ENCODE measurements at places on chromosomes 2 and 18.
A peak's percentile ranks its signal among the peaks of the same experiment; 100 is the strongest.

DNA sequence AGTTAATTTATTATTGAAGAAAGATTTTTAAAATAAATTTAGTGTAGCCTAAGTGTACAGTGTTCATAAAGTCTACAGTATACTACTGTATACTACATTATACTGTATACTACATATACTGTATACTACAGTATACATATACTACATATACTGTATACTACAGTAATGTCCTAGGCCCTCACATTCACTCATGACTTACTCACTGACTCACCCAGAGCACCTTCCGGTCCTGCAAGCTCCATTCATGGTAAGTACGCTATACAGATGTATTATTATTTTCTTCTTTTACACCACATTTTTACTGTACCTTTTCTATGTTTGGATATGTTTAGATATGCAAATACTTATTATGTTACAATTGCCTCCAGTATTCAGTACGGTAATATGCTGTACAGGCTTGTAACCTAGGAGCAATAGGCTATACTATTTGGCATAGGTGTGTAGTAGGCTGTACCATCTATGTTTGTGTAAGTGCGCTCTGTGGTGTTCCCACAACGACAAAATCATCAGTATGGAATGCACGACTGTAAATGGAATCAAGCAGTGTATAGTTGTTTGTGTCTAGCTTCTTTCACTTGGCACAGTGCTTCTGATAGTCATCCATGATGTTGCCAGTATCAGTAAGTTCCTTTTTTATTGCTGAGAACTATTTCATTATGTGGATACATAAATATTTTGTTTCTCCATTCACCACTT is 245.7 kb downstream of the MTX2 start:
- no peak for DNase-seq

DNA sequence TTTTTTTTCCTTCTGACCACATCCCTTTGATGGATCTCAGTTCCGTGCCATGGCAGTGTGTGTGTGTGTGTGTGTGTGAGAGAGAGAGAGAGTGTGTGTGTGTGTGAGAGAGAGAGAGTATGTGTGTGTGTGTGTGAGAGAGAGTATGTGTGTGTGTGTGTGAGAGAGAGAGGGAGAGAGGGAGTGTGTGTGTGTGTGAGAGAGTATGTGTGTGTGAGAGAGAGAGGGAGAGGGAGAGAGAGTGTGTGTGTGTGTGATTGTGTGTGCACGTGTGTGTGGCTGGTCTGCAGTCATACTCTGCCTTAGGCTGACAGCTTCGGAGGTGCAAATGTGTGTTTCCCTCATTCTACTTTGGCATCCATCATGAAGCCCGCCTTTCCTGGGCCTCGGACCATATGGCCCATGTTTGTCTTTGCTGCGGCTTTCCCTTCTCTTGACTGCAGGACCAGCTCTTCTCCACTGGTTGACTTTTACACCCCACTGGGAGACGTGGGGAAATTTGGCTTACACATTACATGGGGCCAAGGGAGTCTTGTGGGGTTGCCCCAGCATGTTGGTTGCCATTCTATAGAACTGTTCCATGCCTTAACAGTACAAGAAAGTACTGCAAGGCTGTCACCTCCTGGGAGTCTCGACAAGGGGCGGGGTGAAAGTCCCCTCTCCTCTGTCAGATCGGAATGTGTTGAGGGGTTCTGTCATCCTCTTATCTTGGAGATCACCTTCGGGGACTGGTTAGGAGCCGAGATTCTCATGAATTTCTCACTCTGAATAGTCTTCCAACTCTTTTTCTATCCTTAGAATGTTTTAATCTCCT is 21.6 kb downstream of the TSN start:
- no peak for DNase-seq

- no peak for DNase-seq
Measured at GRCh38 chr2:367246-367645, 79.4 kb upstream of the ALKAL2 start.

DNA sequence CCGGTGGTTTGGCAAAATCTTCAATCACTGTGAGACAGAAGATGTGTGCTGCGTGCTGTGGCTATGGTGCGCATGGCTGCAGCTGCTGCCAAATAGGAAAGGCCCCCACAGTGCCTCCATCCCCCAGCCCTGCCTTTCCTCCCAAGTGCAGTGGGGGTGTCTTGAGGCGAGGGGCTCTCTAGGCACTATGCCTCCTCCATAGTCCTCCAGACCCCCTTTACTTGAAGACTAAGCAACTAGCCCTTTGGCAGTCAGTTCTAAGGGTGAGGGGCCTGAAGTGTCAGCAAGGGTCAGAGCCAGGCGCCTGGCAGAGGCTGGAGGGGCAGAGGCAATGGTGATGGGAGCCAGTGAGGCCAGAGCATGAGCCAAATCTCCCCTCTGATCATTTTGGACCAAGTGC is 13.6 kb upstream of the TMEM185B start:
- DNase-seq = no peak

GRCh38 chr2:20590704-20591515 is 60.0 kb downstream of the HS1BP3 start:
- DNase-seq = no peak

DNA sequence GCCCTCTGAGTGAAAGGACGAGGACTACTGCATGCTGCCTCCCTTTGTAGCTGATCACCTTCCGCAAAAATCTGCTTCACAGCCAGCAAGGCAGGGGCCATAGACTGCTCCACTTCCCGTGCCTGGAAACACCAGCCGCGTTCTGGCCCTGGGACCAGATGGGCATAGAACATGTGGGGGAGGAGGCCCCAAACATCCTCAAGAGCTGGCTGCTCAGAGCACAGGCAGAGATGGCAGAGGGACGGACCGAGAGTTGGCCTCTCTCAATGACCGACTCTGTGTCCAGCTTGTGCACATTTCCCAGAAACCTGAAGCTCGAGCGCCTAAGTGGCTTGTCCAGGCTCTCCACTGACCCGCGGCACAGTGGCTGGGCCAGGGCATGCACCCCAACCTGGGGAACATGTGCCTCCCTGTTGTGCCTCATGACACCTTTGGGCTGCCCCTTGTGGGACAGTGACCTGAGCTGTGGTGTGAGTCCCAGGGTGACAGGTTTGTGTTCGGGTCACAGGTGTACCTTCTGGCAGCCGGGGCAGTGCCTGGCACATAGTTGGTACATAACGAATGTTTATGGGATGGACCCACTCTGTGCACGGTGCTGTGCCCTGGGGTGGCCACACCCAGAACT is 9.1 kb downstream of the KCNF1 start:
- DNase-seq = no peak

- no peak for DNase-seq
Measured at GRCh38 chr2:42973726-42974125, 181.3 kb upstream of the HAAO start.

DNA sequence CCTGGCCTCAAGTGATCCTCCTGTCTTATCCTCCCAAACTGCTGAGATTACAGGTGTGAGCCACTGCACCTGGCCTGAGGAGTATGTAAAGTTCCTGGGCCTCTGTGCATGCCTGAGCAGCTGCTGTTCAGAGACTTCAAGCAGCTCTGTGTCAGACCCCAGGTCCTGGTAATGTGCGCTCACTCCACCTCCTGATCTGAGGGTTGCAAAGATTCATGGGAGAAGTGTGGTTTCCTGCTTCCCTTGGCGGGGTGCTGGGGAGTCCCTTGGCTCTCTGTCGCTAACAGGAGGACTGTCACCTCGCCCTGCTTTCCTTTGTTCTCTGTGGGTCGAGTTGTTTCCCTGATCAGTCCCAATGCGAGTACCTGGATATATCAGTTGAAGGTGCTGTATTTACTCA is 8.6 kb upstream of the IL36A start:
- DNase-seq = no peak

DNA sequence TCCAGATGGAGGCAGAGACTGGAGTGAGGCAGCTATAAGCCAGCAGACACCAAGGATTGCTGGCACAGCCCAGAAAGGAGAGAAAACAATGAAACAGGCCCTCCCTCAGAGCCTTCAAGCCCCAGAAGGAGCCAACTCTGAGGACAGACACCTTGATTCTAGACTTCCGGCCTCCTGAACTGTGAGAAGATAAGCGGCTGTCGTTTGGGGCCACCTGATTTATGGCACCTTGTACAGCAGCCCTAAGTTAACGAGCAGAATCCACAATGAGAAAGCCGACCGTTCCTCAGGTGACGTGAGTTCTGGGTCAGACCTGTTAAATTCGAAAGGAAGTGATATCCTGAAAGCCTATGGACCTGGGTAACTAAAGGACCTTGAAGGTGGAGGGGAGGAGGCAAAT is 7.3 kb upstream of the CNDP2 start:
- DNase-seq = no peak

- DNase-seq = no peak
Measured at GRCh38 chr2:129915303-129915840, 64.1 kb upstream of the RAB6C start.

DNA sequence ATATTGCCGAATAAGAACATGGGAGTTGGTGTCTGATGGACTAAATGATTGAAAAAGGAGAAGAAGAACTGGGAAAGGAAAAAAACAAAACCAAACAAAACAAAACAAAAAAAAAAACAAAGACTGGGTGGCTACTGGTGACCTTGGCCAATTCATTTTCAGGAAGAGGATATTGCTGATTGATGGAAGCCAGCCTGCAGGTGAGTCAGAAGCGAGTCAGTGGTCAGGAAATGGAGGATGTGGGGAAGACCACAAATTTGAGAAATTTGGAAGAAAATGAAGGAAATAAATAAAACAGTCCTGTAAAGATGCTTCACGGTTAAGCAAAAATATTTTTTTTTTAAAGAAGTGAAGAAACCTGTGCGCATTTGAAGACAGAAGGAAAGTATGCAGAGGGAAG is 296.9 kb downstream of the ZNF521 start:
- DNase-seq = no peak

GRCh38 chr2:241974096-241974495 is 104.6 kb downstream of the RTP5 start:
- peak; percentile 2 for DNase-seq

- DNase-seq = no peak
Measured at GRCh38 chr2:122506620-122507019, 751.2 kb downstream of the TSN start.

- DNase-seq = no peak
Measured at GRCh38 chr2:65876114-65876513, 443.7 kb upstream of the SPRED2 start.

- DNase-seq = no peak
Measured at GRCh38 chr2:5736886-5737285, 44.7 kb downstream of the SOX11 start.

GRCh38 chr2:235238537-235238936 is 255.3 kb upstream of the AGAP1 start:
- DNase-seq = no peak

- DNase-seq = peak; percentile 37
Measured at GRCh38 chr2:106542746-106543359, 55.7 kb downstream of the CD8B2 start.

- no peak for DNase-seq
Measured at GRCh38 chr2:8402222-8402621, 279.6 kb upstream of the ID2 start.

- no peak for DNase-seq
Measured at GRCh38 chr18:62790871-62791772, 75.8 kb downstream of the PHLPP1 start.

DNA sequence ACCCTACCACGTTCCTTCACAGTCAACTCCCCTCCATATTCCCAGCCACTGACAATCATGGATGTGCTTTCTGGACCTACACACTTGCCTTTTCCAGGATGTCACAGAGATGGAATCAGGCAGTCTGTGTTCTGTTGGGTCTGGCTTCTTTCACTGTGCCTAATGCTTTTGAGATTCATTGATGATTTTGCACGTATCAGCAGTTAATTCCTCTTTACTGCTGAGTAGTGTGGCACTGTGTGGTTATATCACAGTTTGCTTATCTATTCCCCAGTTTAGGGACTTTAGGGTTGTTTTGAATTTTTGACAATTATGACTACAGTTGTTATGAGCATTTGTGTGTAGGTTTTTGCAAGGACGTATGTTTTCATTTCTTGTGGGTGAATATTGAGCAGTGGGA is 191.7 kb downstream of the ACKR3 start:
- DNase-seq = no peak

- peak; percentile 34 for DNase-seq
Measured at GRCh38 chr2:43798300-43798699, 24.5 kb downstream of the DYNC2LI1 start.

GRCh38 chr2:100309973-100310719 is 12.2 kb downstream of the LONRF2 start:
- DNase-seq = no peak

DNA sequence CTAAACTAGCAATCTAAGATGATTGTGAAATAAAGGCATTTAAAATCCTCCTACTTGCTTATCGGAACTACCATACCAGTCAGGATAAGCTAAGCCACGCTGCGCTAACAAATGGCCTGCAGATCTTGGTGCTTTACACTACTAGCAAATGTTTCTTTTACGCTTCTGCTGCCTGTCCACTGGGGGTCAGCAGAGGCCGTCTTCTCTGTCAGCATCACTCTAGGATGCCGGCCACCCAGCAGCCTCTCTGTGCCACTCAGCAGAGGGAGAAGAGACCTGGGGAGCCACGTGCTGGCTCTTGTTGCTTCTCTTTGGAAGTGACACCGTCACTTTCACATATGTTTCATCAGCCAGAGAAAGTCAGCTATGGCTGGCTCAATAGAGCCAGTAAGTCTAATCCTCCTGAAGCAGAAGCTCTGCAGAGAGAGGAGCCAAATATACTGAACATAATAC is 36.6 kb downstream of the COPS8 start:
- peak; percentile 20 for DNase-seq

DNA sequence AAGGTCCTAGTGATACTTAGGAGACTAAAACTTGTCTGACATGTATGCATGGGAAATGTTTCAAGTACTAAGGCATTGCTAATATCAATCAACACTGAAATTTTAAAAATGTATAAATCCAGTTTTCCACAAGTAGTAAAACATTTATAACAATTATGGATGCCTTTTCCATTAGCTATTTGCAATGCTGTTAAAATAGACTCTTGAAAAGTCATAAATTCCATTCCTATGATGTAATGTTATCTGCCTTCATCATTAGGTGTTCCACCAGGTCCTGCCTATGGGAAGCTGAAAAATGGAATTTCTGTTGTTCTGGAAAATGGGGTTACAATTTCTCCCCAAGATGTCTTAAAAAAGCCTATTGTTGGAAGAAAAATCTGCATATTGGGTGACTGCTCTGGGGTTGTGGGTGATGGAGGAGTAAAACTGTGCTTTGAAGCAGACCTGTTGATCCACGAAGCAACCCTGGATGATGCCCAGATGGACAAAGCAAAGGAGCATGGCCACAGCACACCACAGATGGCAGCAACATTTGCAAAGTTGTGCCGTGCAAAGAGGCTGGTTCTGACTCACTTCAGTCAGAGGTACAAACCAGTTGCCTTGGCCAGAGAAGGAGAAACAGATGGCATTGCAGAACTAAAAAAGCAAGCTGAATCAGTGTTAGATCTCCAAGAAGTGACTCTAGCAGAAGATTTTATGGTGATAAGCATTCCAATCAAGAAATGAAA is 18.7 kb downstream of the ELAC1 start:
- no peak for DNase-seq
